ENCODE measurements at places on chromosomes 2 and 18.

- DNase-seq: no peak
Observed at GRCh38 chr2:182897137-182897536, 30.7 kb upstream of the FRZB start.

GRCh38 chr2:179818546-179818945 lies 42.9 kb downstream of the ZNF385B start:
- no peak for DNase-seq

DNA sequence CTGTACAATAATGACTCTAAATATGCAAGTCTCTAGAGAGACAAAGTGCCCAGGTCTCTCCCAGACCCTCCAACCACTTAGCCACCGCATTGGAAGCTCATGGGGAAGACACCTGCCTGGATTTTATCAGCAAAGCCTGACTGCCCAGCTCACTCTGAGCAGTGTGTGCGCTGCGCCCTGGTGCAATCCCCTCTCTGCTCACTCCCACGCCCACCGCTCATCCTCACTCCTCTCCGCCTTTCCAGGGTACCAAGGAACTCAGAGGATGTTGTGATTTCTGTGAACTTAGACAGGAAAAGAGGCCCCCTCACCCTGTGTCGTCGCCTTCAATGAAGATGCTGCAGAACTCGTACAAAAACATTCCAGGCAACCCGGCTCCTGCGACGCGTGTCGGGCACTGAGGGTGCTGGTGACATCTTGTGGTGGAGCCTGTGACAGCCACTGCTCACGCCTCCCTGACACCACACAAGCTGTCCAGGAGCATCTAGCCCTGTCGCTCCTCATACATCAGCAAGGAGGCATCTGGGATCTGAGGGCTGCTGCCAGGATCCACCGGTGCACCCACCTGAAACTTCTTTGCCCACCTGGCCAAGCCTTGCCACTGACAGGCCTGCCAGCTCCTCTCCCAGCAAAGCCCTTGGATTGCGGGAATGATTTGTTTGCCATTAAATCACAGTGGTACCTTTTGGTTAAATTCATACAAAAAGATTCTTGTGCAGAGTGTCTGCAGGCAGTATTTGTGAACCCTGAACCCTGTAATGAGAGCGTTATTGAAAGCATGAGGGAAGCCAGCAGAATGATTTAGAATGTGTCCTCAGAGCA lies 220.4 kb downstream of the ZNF516 start:
- peak; percentile 57 for DNase-seq

DNA sequence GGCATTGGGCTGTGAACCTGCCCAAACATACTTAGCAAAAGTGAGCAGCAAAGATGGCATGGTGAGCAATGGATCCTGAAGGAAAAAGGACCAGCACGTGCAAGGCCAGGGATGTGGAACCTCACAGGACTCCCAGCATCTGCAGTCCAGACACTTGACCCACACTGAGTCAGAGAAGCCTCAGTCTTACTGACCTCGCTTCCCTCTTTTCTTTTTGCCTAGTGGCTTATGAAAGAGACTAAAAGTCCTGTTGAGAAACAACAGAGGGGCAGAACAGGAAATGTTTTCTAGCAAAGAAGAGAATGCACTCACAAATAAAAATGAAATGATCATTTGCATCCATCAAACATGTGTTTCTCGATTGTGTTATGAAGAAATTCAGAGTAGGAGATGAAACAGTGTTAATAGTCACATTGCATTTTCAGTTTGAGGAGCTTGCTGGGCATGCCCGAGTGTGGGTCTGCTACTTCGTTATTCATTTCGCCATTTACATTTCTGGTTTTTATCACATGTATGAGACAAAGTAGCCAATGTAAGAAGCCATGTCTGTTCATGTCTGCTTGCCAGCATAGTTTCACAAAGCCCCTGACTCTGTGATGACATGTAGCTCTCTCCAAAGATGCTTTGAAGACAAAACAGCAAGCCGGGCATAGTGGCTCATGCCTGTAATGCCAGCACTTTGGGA lies 118.4 kb downstream of the INO80D start:
- DNase-seq: no peak

GRCh38 chr2:9681427-9681817 lies 50.6 kb upstream of the YWHAQ start:
- DNase-seq: no peak

GRCh38 chr18:49590608-49591007 lies 28.8 kb downstream of the LIPG start:
- DNase-seq: no peak

DNA sequence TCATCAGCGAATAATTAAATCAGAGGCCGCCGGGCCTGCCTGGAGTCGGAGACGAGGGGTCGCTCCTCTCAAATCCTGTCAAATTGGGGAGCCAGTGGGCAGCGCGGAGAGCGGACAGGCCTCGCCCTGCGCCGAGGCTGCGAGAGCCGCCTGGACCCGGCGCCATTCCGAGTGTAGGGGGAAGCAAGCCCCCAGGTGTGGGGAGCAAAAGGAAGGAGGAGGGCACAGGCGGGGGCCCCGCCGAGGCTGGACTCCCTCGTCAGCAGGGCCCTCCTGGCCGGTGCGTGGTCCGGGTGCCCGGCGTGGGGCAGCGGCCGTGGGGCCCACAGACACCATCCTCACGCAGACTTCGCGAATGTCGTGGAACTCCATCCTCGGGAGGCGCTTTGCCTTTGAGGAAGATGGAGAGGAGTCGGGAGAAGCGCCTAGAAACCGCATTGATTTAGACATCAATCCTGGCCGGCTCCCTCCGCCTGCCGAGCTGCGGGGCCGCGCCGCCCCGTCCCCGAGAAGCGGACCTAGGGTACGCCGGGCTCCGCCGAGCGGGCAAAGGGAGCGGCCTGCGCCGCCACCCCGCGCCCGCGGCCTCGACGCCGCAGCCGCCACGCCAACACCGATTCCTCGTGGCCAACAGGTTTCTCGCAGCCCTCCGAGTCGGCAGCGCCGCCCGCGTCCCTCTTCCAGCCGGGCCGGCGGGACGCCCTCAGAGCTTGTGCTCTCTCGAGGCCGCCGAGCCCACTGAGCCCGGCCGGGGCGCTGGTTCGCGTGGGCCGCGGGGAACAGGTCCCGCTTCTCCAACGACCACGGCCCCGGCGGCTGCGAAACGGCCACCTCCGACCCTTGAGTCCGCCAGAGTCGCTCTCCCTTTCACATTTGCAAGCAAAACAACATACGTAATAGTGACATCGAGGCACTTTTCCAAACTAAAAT lies 6.7 kb upstream of the ONECUT2 start:
- DNase-seq: no peak

- DNase-seq: no peak
Observed at GRCh38 chr2:158965641-158966040, 2.8 kb upstream of the TANC1 start.

DNA sequence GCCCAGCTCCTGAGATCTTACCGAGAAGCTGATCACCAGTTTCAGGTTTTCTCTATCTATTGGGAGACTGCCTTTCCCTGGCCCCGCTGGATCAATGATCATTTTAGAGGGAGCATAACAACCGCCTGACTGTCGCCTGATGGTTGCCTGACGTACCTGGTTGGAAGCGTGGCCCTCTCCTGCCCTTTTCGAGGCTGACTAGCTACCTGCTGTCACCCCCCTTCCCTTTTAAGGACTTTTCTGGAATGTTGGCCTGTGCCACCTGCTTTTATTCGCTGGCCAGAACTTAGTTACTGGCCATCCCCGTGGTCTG lies 562 bp upstream of the MFSD2B start:
- DNase-seq: no peak

- DNase-seq: no peak
Observed at GRCh38 chr18:2846636-2847316, at the start of gene EMILIN2. Gene EMILIN2, plus strand, starts transcription at chr18:2847006. Its CDS starts 183 bp downstream, at chr18:2847189.

- DNase-seq: peak; percentile 52
Observed at GRCh38 chr2:199704358-199705238, 146.4 kb downstream of the FTCDNL1 start.

DNA sequence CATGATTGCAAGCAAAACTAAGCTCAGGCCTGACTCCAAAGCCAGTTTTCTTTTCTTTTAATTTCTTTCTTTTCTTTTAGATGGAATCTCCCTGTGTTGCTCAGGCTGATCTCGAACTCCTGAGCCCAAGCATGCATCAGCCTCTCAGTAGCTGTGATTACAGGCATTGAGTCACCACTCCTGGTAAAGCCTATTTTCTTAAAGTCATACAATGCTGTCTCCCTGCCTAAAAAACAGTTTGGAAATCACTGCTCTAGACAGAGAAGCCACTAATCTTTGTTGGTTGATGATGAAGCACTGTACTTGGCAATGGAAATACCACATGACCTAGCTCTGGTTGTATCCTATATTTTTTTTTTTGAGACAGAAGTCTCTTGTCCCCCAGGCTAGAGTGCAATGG lies 33.1 kb upstream of the ZNF532 start:
- DNase-seq: no peak

DNA sequence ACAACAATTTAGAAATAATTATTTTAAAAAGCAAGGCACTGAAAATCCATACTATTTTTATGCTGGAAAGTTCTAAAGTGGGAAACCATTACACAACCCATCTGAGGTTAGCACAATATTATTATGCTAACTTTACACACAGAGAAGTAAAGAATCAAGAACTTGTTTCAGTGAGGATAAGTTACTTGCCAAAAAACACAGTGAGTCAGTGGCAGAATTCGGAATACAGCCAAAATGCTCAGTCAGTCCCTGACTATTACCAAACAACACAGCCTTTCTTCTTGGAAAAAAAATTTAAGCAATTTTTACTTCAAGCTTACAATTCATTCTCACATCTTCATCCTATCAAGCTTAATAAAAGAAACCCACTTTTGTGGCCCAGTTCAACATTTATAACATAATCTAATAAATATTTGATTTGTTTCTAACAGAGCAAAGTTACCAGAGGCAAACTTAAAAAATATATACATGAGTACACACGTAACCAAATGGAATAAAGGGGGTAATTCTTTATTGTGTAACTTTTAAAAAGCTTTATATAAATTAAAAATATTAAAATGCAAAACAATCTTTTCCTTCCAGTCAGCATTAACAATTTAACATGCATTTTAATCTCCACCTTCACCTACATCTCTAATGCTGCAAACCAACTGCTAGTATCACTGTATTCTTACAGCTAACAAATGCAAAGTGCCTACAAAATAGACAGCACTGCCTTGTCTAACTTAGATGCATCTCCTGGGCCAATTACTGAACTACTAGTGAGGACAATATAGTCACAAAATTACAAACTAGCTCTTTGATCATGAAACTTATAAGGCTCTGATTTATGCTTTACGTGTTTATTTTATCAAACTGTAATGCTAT lies 55.2 kb downstream of the CCDC88A start:
- no peak for DNase-seq

- DNase-seq: no peak
Observed at GRCh38 chr2:151891566-151892194, 63.5 kb upstream of the ARL5A start.

DNA sequence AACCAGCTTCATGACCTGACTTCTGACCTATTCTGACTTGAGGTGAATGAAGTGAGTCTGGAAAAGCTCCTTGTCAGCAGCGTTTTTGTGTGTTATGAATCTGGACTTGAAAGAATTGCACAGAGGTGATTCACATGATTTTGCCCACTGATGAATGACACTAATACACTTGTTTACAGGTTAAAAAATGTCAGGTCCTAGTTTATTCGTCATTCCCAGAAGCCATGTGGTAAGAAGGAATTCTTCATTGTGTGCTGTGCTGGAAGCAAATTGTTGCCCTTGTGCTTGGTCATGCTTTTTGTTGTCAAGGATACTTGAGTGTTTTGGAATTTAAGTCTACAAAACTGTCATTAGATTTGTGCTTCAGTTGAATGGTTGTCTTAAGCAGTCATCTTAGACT lies 15.5 kb downstream of the SEC11C start:
- no peak for DNase-seq

DNA sequence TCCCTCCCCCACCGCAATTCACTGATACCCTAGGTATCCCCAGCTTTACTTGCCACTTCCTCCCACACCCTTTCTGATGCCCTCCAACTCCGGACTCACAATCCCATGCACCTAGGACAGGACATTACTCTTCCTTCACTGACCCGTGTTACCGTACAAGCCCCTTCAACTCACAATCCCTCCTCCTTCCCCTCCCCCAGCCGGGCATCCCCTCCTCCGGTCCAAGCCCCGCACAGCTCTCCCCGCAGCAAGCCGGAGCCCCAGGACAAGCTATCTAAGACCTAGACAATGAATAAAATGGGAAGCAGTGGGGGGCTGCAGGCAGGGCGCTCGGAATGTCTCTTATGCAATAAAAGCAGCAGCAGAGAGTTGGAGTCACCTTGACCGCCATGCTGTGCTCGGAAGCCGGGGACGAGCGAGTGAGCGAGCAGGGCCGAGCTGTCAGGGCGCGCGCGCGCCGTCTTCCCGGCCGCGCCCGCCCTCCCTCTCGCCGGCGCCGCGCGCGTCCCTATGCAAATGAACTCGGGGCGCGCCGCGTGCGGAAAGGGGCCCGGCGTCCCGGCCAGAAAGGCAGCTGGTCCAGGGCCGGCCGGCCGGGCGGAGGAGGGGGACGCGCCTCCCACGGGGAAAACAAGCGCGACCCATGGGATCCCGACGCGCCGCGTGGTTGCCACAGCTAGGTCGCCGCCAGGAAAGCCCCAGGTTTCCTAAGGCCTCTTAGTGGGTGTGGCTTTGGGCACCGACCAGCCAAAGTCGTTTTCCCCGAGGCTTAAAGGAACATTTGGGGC lies at the start of gene SLC25A12:
Gene SLC25A12 (minus strand): TSS at position 421 of the 788 bp plus-strand sequence. CDS start 30 bp downstream, at position 391.
- DNase-seq: peak; percentile 85

- DNase-seq: no peak
Observed at GRCh38 chr2:204842068-204842467, 296.8 kb downstream of the PARD3B start.

DNA sequence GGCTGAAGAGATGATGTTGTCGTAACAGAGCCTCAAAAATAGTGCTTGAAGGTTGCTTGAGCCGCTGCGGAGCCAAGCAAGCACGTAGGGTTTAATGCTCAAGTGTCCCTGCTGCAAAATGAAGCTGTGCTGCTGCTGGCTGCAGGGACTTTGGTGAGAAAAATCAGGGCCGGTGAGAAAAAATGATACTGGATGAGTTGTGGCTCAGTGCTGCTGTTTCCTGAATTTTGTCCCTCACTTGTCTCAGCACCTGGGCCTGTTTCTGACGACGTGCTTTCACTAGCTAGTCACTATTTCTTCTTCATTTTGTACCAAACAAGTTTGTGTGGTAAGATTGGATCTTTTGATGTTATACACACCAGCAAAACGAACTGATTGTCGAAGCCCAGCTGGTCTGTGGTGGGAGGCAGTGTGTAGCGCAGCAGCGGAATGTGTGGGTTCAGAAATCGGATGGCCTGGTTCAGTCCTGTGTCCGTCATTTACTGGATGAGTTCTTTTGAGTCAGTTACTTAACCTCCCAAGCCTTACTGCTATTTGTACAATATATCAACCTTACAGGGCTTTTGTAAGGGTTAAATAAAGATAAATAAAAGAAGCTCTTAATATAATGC lies 172.8 kb upstream of the FOSL2 start:
- DNase-seq: no peak

GRCh38 chr2:46674488-46674887 lies 195.1 kb downstream of the TMEM247 start:
- DNase-seq: no peak

DNA sequence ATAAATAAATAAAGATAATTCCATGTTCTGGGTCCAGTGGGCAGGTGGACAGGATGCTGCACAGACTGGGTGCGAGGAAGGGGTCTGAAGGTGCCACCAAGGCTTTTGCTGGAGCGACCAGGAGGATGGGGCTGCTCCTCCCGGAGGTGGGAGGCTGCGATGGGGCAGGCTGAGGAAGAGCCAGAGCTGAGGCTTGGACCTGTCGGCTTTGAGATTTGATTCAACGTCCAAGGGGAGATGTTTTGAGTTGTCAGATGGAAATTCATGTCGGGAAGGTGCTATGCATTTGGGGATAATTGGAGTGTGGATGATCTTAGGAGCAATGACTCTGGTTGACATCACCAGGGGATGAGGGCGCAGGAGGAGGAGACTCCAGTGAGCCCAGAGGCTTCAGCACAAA lies 11.7 kb downstream of the ALLC start:
- DNase-seq: no peak
